ENCODE measurements at places on chromosomes 11 and 22.

DNA sequence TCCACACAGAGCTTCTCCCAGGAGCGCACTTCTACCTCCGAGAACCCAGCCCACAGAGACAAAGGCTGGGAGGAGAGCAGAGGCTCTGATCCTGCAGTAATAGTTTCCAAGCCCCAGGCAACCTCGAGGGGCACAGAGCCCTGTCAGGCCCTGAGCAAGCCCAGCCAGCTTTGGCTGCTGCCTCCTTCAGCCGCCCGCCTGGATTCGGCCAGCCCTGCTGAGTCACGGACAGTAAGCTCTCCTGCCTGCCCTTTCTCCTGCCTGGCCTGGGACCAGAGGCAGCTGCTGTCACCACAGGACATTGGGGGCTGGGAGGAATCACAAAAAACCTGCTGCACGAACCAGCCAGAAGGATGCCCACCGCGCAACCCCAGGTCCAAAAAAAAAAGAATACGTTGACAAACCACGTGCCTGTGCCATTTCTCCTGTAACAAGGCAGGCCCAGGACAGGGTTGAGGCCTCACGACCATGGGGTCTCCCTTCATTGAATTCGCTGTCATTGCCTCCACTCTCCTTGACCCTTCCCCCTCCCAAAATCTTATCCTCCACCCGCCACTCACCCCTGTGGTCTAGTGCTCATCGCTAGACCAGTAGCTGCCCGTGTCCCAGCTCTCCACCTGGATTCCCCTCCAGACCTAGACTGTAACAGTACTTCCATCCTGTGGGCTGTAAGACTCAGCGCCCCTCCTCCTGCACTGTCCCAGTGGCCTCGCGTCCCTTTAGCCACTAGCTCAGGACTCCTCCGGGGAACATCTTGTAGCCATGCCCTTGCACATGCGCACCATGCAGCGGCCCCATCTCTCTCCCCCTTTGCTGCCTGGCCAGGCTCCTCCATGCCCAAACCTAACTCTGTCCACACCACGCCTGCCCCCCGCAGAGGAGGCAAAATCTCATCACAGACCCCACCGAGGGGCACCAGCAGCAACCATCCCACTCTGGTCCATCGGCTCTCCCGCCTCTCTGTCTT, 7.4 kb upstream of the SLC22A12 start:
- DNase-seq: no peak

- no peak for DNase-seq
Observed at GRCh38 chr22:27273853-27274252, 527.7 kb downstream of the MN1 start.

- no peak for DNase-seq
Observed at GRCh38 chr11:129289350-129290040, 86.2 kb upstream of the BARX2 start.

GRCh38 chr11:27363576-27364117, 632 bp upstream of the CCDC34 start:
- no peak for DNase-seq
